EH (cell line): ENCODE measurements at places on chromosomes 4 and X.

GRCh38 chr4:15161439-15161838, 159.2 kb downstream of the CPEB2 start:
- DNase-seq: peak; percentile 16

GRCh38 chr4:11209826-11210225, 218.9 kb downstream of the HS3ST1 start:
- no peak for DNase-seq

DNA sequence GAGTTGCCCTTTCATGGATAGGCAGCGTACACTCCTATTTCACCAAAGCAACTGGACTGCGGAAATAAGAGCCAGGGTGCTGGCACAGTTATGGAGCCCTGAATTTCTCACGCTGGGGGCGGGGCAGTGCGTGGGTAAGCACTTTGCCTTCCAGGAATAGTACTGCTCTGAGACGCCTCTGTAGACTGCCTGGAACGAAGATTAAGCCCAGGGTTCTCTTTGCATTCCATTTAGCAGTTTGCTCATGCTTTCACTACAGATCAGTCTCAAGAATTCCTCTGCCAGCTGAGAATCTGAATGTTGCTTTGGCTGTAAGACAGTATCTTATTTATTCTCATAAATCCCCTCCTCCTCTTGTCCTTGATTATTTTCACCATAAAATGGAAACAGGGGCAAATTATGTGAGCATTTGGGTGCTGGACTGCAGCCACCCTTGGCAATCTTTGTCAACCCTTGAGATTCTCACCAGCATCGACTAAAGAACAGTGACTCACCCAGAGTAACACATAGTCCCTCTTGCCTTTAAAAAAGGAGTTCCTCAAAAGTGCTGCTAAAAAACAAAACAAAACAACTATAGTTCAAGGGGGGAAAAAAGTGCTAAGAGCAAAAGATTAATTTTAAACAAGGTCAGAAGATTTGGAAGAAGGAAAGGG, 88.9 kb upstream of the CITED1 start:
- peak; percentile 44 for DNase-seq

DNA sequence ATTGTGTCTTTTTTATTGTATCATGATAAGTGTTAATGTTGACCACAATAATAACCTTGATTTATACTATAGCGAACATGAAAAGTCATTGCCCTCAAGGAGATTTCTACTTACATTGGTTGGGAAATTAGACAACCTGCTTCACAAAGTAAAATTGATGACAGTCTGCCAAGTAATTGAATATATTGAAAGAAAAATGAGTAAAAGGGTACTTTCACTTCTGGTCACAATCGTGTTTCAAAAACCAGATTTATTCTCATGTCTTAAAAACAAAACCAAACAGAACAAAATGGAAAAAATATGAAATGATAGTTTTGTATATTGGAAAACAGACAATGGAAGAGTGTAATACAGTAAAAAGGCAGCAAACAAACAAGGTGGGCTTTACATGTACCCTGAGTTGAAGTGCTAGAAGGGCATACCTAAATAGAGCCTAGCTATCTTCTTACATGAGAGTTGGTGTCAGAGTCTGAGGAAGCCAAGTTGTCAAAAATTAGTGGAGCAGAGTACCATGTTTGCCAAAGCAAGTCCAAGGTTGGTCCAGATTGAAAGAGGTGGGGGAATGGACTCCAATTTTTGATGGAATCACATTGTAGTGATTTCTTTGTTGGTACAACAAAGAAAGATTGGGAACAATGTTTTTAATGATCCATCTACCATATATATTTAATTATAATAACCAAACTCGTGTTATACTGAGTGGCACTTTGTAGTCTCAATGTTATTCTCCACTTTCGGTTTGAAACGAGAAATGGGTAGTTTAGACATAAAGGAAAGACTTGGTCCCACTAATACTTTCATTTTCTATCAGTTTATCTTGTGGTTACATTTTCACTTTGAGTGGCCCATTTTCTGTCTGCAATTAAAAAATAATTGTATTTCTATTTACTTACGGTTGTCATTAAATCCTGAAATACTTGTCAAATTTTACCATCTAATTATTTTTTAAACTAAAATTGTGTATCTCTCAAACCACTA, 775.6 kb downstream of the STIM2 start:
- DNase-seq: no peak

DNA sequence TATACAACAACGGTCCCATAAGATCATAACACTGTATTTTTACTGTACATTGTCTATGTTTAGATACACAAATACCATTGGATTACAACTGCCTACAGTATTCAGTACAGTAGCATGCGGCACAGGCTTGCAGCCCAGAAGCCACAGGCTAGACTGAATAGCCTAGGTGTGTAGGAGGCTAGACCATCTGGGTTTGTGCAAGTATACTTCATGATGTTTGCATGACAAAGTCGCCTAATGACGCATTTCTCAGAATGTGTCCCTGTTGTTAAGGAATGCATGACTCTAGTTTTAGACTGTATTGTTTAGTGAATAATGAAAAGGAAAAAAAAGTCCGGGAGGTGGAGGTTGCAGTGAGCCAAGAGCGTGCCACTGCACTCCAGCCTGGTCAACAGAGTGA, 56.5 kb upstream of the C4orf50 start:
- DNase-seq: no peak

DNA sequence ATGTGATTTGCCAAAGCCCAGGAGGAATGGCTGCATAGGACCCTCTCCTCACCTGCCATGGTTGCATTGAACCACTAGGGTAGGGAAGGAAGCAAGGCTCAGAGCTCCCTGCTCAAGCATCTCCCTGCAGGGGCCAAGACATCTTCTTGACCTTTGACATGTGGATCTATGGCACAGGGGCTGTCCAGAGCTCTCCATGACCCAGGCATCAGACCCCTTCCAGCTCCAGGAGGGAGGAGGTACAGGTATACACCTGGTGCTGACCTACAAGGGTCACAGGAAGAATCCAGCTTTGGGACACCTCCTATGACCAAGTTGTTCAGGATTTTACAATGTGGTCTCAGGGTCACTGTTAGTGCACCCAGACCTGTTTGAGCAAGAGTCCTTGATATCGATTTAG, 23.2 kb upstream of the ASMTL start:
- no peak for DNase-seq

GRCh38 chr4:15455290-15455689, 14.4 kb upstream of the CC2D2A start:
- DNase-seq: peak; percentile 41

- DNase-seq: no peak
Measured at GRCh38 chr4:162683659-162684370, 482.9 kb downstream of the NAF1 start.

DNA sequence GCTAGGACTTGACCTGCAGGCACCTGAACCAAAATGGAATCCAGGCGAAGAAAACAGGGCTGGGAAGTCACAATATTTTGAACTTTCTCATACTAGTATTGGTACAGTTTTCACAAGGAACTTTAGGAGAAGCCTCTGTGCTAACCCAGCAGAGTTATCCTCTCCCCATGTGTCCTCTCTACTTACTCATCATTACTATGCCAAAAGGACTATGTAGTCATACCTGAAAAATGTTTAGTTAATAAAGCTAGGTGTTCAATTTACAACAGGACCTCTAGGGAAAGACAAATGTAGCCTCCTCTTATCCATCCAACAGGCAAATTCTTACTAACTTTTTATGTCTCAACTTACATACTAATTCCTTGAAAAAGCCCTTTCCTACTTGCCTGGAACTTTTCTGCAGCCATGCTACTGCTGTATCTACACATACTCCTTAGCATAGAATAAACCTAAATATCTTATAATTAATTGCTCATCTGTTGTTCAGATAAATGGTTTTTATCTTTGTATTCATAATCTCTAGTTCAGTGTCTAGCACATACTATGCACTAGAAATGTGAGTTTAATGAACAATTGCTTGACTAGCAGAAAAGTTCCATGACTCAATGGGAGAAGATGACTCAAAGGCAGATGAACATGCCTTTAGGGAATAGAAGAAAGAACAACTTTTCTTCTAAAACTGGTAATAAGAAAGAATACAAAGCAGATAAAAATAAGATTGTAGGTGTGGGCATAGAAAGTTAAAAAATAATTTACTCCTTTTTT, 215.5 kb upstream of the VEGFC start:
- peak; percentile 77 for DNase-seq
